ENCODE measurements at places on chromosomes 12 and 14.

DNA sequence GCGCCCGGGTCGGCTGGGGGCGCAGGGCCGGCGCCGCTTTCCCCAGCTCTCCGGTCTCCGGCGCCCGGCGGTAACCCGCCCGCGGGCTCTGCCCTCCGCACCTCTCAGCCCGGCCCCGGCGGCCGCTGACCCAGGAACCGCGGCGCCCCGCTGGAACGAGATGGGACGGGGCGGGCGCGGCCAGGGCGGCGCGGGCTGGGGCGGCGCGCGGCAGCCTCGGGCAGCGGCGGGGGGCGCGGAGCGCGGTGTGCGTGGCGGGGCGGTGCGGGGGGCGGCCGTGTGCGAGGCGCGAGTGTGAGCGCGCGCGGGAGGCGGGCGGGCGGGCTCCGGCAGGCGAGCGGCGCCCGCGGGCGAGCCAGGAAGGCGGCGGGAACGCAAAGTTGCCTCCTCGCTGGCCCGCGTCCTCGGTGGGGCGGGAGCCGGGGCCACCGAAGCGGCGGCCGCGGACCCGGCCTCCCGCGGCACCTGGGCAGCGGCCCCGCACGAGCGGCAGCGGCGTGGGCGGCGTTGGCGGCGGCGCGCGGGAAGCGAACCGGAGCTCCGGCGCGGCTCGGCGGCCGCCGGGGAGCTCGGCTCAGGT is 671 bp upstream of the DIO3 start:
- no peak for DNase-seq

DNA sequence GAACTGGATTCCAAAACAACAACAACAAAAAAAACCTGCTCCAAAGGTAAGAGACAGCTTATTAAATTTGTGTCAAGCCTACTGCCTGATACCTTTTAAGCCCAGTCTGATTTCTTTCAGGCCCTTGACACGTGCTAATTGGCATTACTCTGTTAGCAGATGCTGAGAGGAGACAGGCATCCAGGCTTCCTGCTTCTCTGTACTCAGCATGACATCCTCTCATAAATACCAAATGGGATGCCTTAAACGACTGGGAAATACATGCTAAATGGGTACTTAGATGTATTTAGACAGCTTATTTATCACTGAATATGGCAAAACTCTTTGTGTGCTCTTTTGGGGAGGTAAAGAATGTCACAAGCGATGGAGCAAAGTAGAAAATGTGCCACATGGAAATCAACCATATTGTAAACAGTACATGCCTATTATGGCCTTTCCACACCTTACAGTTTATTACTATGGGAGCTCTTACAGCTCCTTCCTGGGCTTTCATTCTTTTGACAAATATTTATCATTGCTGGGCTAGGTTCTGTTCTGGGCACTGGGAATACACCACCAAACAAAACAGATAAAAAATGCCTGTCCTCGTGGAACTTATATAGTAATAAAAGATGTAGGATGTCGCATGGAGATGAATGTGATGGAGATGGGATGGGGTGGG is 11.5 kb upstream of the PCED1B start:
- DNase-seq, result no peak

DNA sequence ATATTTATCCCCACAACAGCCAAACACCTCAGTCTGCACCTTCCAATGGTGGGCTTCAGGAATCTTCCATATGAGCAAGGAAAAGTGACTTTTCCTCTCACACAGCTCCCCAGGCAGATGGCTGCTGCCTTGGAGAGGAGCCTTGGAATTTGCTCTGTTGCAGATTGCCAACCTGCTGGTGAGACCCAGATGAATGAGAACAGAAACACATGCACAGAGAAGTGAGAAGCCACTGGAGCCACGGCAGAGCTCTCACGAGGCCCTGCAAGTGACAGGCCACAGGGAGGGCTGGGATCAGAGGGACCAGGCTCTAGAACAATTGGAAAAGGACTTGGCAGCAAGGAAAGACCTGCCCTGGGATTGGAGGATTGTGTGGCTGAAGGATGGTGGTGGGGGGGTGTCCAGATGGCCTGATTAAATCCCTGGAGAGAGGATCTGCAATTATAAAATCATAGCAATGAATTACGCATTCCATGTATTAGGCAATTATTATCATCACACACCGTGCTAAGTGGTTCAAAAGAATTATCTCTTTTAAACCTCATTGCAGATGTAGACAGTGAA is 84.9 kb upstream of the PWP1 start:
- DNase-seq, result no peak

- no peak for DNase-seq
Observed at GRCh38 chr12:13790317-13790716, 191.1 kb downstream of the GRIN2B start.

DNA sequence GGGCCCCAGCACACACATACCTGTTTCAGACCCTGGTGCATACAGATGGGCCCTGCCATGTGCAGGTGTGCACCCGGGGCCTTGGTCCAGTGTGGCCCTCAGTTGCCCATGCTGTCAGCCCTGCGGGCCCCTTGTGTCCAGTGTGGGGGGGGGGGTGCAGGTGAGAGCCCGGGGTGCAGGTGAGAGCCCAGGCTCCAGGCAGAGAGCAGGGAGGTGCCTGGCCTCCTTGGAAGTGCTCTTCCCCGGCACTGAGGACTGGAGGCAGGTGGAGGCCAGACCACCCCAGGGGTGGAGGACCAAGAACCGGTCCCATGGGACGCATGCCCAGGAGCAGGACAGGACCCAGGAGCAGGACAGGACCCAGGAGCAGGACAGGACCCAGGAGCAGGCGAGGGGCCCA is 40.9 kb downstream of the FBRSL1 start:
- DNase-seq, result no peak

GRCh38 chr12:119385659-119386058 is 51.1 kb downstream of the CCDC60 start:
- no peak for DNase-seq

All from amniotic epithelial cell (primary cell).